ENCODE measurements at places on chromosomes 1 and 21.

DNA sequence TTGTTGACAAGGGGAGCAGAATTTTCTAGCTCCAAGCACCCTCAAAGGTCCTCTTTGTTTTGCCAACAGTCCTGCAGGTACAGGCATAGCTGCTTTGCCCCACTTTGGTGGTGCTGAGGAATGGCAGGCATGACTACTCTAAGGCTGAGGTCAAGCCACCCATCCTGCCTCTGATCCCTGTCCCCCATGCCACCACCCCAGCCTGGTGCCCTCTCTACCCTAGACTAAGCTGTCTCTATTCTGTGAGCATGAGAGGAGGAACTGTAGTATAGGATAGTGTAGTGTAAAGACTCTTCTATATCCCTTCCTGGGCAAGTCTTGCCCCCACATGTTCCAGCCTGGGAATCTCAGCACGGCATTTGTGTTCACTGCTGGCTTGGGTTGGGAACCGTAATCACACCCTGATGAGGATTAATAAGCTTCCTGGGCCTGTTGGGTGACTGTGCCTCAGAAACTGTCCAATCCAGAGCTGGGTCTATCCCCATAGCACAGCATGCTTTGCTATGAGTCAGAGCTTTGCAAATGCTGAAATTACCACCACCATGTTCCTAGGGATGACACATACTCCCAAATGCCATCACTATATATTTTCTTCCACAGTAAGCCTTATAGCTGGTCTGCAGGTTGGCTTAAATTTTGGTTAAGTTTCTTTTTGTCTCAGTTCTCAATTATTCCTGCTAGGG lies 105.7 kb upstream of the PPP2R5A start:
- DNase-seq = no peak

GRCh38 chr21:36127250-36127904 lies 7.5 kb upstream of the CBR3 start:
- DNase-seq = no peak

DNA sequence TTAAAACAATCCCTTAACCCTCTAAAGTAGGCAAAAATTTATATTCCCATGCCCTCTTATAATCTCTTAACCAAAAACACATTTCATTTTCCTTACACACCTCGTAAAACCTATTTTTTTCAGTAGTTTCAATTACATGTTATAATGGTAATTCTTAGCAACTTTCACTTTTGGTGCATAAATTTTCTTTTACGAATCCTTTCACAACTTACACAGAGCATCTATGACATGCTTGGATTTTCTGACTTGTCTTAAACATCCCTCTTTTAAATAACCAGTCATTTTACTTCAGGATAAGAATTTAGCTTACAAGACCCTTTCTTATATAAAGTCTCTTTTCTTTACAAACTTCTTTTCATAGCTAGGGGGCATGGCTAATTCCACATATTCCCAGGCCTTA lies 8.9 kb upstream of the MRPL55 start:
- DNase-seq = no peak

DNA sequence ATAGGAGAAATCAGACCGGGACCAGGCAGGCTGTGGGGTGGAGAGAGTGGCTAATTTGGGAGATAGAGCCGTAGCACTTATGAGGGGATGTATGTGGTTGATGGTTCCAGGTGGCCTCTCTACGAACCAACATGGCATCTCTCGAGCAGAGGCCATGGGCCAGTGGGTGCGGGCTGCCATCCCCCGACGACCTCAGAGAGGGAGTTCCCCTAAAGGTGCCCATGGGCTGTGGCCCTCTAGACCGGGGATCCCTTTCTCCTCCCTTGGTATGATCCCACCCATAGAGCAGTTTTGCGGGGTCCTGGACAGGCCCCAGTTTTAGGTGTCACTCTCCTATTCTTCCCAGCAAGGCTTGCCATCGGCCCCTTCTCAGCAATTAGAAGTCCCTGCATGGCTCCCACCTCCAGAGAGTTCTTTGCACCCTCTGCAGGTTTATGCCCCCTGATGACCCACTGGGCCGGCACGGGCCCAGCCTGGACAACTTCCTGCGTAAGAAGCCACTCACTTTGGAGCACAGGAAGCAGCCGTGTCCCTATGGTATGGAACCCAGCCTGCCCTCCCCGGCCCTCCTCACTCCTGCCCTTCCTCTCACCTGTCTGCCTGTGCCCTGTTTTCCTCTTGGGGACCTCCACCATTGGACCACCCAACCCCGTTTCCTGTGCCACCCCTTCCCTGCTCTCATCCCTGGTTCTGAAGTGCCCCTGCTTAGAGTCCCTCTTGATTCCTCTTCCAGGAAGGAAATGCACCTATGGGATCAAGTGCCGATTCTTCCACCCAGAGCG lies 7.8 kb downstream of the ZC3H12A start:
- no peak for DNase-seq

DNA sequence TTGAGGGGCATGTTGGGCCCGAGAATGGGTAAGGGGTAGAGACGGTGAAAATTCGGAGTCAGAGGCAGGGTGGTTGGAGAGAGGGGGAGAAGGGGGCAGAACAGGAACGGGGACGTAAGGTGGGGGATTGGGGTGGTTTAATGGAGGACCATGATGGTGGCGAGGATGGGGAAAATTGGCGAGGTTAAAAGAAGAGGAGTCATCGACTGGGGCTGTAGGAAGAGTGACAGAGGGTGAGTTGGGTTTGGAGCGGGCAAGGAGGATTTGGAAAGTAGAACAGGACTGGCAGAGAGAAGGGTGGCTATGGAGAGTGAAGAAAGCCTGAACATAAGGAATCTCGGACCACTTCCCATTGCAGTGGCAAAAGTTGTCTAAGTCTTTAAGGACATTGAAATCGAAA lies 10.8 kb upstream of the ZBTB48 start:
- no peak for DNase-seq
